Cerebellum (tissue), 4 donors: ENCODE measurements at places on chromosomes 3 and 15.

GRCh38 chr15:70853318-70853972 lies 512 bp downstream of the LARP6 start:
- DNase-seq: peak; percentile 37

DNA sequence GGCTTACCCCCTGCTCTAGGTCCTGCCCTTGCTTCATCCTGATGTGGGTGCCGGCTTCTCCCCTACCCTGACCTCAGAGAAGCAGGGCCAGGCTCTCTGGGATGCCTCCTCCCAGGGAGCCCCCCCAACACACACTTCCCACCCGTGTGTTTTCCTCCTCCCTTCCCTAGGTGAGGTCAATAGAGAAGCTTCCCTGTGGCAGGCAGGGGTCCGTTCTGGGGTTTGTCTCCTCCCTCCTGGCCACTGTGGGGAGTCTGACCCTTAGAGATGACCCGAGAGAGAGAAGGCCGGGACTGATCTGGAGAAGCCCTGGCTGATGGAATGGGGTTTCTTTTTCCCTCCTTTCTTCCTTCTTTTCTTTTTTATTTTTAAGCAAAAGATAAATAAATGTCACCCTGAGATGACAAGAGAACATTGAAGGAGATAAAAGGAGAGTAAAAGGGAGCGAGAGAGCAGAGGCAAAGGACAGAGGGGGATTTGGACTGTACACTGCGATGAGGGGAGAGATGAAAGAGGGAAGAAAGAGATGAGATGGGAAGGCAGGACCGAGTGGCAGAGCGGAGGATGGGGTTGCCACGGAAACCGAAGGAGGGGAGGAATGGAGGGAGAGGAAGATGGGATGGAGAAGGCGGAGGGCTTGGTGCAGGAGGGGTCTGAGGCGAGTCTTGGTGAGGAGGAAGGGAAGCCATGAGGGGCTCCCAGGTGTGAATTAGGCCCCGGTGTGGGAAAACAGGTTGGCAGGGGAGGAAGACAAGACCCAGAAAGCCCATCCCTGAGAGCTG lies 48.4 kb downstream of the IDH2 start:
- DNase-seq: no peak

- peak; percentile 77 for DNase-seq
Observed at GRCh38 chr3:137970914-137971831, 38.8 kb upstream of the CLDN18 start.

DNA sequence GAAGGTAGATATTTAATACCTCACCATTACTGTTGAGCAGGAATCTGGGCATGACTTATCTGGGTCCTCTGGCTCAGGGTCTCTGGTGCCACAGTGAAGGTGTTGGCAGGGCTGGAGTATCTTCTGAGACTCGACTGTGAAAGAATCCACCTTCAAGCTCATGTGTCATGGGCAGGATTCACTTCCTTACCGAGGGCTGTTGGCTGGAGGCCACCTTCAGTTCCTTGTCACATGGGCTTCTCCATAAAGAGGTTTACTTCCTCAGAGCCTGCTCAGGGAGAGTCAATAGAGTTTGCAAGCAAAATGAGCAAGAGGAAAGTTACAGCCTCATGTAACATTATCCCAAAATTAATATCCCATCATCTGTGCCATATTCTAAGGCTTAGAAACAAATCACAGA lies 459.5 kb downstream of the NR2F2 start:
- DNase-seq: no peak

- DNase-seq: no peak
Observed at GRCh38 chr3:186167646-186168395, 58.9 kb upstream of the ETV5 start.

- DNase-seq: no peak
Observed at GRCh38 chr3:11539218-11539617, 104.5 kb downstream of the VGLL4 start.

- DNase-seq: no peak
Observed at GRCh38 chr3:53035825-53036619, 9.9 kb downstream of the SFMBT1 start.

- DNase-seq: no peak
Observed at GRCh38 chr3:78287085-78287484, 1247.2 kb downstream of the ROBO2 start.

DNA sequence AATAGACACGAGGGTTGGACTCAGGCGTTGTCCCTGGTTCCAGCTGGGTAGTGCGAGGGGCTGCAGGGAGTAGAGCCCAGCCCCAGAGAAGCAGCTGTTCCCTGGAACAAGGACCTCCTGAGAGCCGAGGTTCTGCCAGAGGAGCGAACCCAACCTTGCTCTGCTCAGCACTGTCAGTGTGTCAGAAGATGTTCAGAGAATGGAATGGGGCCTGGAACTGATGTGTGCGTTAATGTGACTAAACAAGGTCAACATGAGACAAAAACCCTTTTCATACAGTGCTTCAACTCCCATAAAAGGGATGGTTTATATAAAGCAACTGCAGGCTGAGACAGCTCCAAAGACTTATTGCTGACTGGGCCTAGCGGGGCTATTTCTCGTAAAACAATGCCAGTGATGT lies 35.5 kb upstream of the HACD2 start:
- no peak for DNase-seq

- DNase-seq: no peak
Observed at GRCh38 chr3:128276146-128276435, 122.8 kb downstream of the EEFSEC start.

GRCh38 chr3:49886922-49887265 lies 16.8 kb downstream of the MST1R start:
- DNase-seq: no peak

- DNase-seq: no peak
Observed at GRCh38 chr3:178794711-178795110, 258.5 kb downstream of the KCNMB2 start.

DNA sequence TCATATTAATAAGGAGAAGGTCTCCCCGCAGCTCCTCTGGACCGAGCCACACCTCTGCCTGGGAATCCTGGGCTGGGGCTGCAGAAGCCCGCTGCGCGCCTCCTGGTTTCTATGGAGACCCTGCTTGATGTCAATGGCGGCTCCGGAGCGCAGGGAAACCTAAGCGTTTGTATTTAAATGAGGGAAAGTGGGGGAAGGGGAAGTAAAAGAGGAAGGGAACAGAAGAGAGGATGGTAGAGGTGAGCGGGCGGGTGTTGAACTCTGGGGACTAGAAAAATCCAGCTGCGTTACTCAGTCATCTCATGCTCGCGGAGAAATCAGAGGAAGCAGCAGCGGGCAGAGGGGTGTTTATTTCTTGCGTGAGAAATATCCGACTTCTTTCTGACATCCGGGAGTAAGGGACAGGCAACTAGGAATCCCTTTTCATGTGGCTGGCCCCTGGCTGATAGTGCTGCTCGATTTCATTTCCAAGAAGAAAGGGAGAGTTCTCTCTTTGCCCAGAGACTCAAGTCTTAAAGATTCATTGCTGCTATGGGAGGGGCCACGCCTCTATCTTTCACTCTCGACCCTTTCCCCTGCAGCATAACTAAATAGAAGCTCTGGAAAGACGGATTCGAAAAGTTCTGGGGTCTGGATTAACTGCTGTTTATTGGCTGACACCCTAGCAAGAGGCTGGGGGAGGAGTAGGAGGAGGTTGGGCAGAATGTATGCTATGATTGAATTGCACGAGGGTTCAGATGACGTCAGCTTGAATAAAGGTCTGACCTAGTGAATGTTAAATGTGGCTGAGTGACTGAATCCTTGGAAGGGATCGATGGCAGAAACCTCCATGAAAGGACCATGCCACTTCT lies 110.5 kb upstream of the GAP43 start:
- DNase-seq: peak; percentile 26

- peak; percentile 22 for DNase-seq
Observed at GRCh38 chr3:1082108-1082507, 10.7 kb upstream of the CNTN6 start.

- peak; percentile 73 for DNase-seq
Observed at GRCh38 chr3:185717121-185717520, 107.7 kb downstream of the IGF2BP2 start.

DNA sequence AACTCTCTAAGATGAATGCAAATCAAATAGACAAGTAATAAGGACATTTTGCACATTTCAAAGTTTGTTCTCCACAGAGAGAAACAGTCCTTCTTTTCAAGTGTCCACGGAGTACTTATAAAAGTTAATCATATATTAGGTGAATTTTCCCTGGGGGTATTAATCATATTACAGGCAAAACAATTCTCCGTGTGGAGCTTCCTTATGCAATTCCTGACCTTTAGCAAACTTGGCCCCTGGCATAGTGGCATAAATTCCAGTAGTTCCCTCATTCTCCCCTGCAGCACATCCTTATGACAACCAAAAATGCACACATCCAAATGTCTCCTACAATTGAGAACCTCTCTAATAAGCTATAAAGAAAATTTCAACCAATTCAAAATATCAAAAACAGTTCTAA lies 34.4 kb downstream of the FSIP1 start:
- DNase-seq: no peak

GRCh38 chr3:177283983-177284382 lies 86.7 kb upstream of the TBL1XR1 start:
- no peak for DNase-seq

DNA sequence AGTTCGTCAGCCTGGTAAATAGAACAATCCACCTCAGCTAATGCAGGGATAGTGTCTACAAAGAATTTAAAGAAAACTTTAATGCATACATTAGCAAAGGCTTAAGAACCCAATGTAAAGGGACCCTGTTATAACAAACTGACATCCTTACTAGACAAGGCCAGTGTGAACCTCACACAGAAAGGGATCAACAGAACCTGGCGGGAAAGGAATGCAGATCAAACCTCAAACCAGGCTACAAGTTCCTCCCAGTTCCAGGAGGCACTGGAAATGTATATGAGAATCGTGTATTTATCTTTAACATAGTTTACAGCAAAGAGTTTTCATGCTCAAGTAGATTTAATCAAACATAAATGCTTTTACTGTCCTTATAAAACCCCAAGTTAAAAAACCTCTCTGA lies 37.6 kb upstream of the ATP11B start:
- DNase-seq: no peak

- no peak for DNase-seq
Observed at GRCh38 chr3:188915127-188915526, 256.6 kb upstream of the TPRG1 start.

GRCh38 chr3:140467104-140467577 lies 210.7 kb upstream of the TRIM42 start:
- DNase-seq: no peak

DNA sequence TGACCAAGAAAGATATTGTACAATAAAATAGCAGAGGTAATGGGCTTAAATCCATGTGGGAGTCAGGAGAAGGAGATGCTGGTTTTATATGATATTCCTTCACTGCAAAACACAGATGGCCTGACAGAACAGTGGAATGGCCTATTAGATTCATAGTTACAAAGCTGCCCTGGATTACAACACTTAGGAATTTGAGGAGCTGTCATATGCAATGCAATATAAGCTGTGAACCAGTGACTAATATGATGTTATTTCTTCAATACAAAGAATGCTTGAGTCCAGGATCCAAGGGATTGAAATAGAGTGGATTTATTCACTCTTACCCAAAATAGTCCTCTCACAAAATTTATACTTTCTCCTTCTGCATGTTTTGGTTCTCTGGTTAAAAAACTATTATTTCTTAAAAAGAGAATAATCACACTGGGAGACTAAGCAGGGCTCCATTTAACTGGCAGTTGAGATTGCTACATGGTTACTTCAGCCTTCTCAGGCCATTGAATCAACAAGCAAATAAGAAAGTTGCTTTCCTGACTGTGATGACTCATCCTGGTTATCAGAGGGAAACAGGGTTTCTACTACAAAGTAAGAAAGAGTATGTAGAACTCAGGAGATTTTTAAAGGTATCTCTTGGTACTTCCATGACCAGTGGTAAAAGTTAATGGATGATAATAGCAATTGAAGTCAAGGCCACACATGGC lies 79.8 kb upstream of the ZPLD1 start:
- DNase-seq: no peak

- DNase-seq: peak; percentile 13
Observed at GRCh38 chr3:63791974-63792373, 27.1 kb upstream of the C3orf49 start.

DNA sequence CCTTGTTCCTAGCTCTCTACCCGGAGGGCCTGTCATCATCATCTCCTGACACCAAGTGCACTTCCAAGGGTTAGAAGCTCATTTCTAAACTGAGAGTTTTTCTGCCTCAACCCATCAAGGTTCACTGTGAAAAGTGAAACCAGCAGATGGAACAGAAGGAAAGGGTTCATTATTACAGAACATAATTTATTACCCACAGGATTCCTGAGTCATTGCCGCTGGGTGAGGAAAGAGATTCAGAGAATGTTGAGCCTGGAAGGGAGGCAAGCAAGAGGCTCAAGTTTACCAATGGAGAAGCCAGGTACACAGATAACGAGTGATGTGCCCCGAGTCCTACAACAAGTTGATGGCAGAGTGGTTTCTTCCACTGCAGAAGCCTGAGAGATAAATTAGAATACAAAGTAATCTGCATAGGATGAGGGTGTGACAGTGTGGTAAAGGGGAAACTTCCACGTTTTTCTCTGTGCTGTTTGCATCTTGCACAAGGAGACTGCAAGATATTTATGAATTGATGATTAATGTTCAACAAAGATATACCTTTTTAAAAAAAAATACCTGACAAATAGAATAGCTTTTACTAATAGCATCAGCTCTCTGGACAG lies 80.5 kb upstream of the SETMAR start:
- no peak for DNase-seq

- no peak for DNase-seq
Observed at GRCh38 chr3:49619649-49620048, 54.5 kb upstream of the APEH start.

GRCh38 chr15:52528564-52529340 lies at the start of gene MYO5A:
MYO5A (minus strand) TSS chr15:52528880; CDS start chr15:52528806, 74 bp downstream.
- DNase-seq: peak; percentile 86

DNA sequence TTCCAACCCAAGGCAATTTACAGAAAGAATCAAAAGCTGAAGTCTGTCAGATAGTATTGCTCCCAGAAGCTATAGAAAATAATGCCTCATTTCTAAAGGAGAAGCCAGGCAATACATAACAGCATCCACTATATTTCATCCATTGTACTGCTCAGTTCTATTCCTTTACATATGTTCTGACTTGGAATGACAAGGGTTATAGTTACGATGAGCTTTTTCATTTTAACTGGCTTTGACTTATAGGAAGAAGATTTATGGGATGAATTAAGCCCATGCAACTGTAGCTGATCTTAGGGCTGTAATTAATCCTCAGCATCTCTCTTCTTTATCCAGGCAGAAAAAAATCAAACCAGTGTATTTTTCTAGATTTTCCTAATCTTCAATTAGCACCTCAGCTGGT lies 676.3 kb upstream of the CCDC54 start:
- DNase-seq: no peak
